ENCODE measurements at places on chromosomes 4 and X. TPM values are rescaled to one million over a fixed set of nuclear protein-coding genes. Genes with fewer than 3 reads are reported as not detected.

- peak overlapping the region; percentile 71 for H3K27ac ChIP-seq
- peaks cover 70% of the 10 kb centered on the region for H3K36me3 ChIP-seq
- no peak overlapping the region for H3K4me3 ChIP-seq
- H3K4me1 ChIP-seq, result peaks cover 47% of the 10 kb centered on the region
- no peaks in the 10 kb centered on the region for H3K27me3 ChIP-seq
These were observed 67.4 kb downstream of the IRF2 start for GRCh38 chr4:184406958-184407391.

DNA sequence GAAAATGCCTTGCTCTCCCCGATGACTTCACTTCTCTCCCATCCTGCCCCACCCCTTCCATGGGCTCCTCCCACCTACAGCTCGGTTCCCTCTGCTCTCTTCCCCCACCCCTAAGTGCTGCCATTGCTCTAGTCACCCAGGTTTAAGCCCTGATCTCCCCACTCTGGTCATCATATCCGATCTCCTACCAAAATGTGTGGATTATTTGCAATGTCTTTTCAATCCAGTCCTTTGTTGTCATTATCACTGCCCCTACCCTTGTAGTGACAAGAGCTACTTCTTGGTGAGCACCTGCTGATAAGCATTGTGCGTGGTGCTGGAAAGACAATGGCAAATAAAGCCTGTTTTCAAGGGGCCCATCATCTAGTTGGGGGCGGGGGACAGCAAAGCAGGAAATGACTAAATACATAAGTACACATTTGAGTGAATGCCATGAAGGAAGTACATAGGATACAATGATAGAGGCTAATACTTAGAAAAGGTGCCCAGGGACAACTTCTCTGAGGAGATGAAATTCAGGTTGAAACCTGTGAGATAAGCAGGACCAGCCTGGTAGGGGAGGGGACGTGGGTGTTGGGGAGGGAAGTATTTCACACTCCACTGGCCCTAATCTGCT lies 63.8 kb downstream of the DLG3 start:
- peak overlapping the region; percentile 85 for H3K27ac ChIP-seq
- peaks cover 9% of the 10 kb centered on the region for H3K36me3 ChIP-seq
- peak; percentile 57 for DNase-seq
- H3K4me1 ChIP-seq, result peaks cover 35% of the 10 kb centered on the region

GRCh38 chr4:122480655-122481487 lies 24.3 kb upstream of the IL2 start:
- H3K4me1 ChIP-seq, result peaks cover 2% of the 10 kb centered on the region
- no peak overlapping the region for H3K4me3 ChIP-seq
- no peak for DNase-seq
- no peak overlapping the region for H3K27ac ChIP-seq

GRCh38 chr4:70678383-70678999 lies 9.8 kb upstream of the UTP3 start:
- no peak for DNase-seq
- H3K4me3 ChIP-seq, result peak overlapping the region; percentile 34
- peaks cover 24% of the 10 kb centered on the region for H3K4me1 ChIP-seq
- peak overlapping the region; percentile 3 for H3K27ac ChIP-seq
- peaks cover 16% of the 10 kb centered on the region for H3K27me3 ChIP-seq

- H3K4me3 ChIP-seq, result no peak overlapping the region
- no peak overlapping the region for H3K27ac ChIP-seq
- no peaks in the 10 kb centered on the region for H3K36me3 ChIP-seq
- H3K27me3 ChIP-seq, result no peaks in the 10 kb centered on the region
These were observed 39.8 kb downstream of the NHS start for GRCh38 chrX:17414839-17415238.

- peak; percentile 97 for DNase-seq
- no peaks in the 10 kb centered on the region for H3K27me3 ChIP-seq
- peak within 1 kb of the TSS; percentile 96 for H3K4me3 ChIP-seq
- peak within 1 kb of the TSS; percentile 95 for H3K27ac ChIP-seq
These were observed at the start of gene PIM2 for GRCh38 chrX:48918643-48919340. TSS of gene PIM2 (minus strand) at chrX:48919024. CDS start at chrX:48918834, 190 bp downstream.

DNA sequence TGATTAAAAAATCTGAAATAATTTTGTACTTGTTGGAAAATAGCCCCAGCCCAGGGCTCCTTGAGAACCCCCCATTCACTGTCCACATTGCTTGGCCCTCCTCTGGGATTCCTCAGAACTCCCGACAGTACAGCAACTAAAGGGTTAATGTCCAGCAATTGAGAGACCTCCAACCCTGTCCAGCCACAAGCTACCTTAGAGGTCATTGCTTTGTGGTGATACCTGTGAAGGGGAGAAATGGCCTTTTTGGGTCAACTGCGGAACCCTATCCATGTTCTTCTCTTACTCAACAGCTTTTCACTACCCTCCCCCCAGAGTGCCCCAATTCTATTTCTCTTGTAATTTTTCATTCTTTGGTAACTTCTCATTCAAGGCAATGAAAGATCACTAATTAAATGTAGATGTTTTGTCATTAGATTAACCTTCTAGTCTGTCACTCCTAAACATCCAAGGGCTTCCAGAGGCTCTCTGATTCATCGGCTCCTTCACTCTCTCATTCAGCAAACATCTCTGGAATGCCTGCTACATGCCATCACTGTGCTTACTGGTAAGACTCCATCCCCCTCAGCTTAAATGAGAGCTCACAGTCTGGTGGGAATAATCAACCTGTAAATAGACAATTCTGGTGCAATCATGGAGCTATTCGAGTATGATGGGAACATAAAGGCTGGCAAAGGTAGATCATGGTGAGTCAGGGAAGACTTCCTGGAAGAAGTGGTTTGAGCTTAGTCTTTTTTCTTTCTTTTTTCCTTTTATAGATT lies 241.4 kb upstream of the PGRMC2 start:
- DNase-seq, result no peak
- peaks cover 7% of the 10 kb centered on the region for H3K27me3 ChIP-seq
- no peaks in the 10 kb centered on the region for H3K36me3 ChIP-seq
- H3K27ac ChIP-seq, result no peak overlapping the region
- no peak overlapping the region for H3K4me3 ChIP-seq

- no peaks in the 10 kb centered on the region for H3K36me3 ChIP-seq
- peak; percentile 74 for DNase-seq
- H3K4me3 ChIP-seq, result no peak overlapping the region
- H3K27ac ChIP-seq, result no peak overlapping the region
These were observed 10.3 kb downstream of the RTL5 start for GRCh38 chrX:72121383-72121782.

DNA sequence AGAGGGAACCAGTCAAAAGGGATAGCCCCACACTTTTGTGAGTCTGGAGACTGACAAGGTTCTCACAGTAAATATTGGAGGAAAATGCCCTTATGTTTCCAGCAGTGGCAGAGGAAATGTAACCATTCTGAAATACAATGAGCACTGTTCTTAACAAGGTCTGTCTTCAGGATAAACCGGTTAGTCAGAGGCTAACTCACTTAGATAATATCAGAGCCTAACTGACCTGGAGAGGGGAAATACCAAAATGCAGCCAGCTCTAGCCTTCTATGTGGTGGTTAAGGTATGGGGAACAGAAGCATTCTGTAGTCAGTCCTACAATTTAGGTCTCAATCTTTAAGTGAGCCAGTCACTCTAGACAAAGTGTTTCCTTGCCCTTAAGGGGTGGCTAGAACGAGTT lies 70.8 kb downstream of the TBCK start:
- H3K4me3 ChIP-seq, result no peak overlapping the region
- H3K36me3 ChIP-seq, result peaks cover 11% of the 10 kb centered on the region
- no peaks in the 10 kb centered on the region for H3K27me3 ChIP-seq
- H3K27ac ChIP-seq, result no peak overlapping the region
- DNase-seq, result no peak

The TRO gene
- 2.6 TPM for total RNA-seq

The SYN1 gene
- 0.49 TPM for total RNA-seq

All from activated CD4-positive, alpha-beta T cell treated with anti-CD3 and anti-CD28 coated beads, Interleukin-2, amount 10 ng/mL, durations not matched to agents 24 days and 14 days (primary cell).